ENCODE measurements at places on chromosomes 6 and 20.

GRCh38 chr20:9019833-9020232, 49.1 kb upstream of the PLCB4 start:
- DNase-seq: no peak

DNA sequence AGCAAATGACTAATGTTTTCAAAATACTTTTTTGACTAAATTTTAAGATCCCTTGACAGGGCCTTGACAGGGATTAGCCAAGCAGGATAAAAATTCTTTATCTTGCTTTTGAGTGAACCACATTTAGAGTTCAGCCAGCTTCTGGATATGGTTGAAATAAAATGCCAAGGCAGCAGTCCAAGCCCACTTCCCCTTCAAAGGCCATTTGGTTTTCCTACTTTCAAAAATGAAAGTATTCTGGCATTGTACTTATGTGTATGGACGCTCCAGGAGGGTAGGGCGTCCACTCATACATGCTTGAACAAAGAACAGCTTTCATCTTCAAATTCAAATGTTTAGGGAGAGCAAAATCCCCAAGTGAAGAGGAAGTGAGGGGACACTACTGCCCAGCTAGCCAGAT, 82.3 kb upstream of the BCLAF1 start:
- no peak for DNase-seq

DNA sequence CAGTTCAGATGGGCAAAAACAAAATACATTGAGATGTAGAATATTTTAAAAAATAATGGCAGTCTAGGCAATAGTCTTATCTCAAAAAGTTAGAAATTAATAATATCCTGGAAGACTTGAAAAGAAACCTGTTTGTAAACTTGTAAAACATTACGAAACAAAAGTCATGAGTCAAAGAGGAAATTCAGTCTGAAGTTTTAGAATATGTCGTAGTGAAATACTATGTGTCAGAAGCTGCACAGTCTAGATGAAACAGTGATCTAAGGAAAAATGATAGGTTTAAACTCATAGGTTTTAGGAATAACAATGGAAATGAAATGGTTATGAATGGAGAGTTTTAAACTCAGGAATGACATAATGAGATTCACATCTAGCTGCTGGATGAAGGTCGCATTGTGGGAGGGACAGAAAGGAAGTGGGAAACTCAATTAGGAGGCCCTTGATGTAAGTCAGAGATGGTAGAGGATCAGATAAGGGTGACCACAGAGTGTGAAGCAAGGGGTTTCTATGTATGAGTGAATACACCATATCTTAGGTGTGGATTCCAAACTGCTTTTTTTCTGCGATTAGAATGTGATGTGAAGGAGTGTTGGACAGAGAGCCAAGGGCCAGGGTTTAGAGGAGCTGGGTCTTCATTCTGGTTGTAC, 2.8 kb downstream of the SNRPB2 start:
- no peak for DNase-seq

DNA sequence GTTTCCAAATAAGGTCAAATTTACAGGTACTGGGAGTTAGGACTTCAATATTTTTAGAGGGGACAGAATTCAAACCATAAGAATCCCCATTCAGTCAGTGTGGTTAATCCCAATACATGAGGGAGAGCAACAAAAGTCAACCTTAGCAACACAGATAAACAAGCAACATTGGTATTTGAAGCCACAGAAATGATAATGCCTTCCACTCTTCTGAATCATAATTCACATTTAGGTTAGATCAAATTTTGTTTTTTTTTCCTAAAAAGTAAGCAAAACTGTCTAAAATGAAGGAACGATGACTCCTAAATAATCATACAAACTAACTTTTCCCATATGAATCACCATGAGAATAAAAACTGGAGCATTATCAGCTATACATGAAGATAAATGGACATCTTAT, 246.0 kb upstream of the TENT5A start:
- DNase-seq: no peak

DNA sequence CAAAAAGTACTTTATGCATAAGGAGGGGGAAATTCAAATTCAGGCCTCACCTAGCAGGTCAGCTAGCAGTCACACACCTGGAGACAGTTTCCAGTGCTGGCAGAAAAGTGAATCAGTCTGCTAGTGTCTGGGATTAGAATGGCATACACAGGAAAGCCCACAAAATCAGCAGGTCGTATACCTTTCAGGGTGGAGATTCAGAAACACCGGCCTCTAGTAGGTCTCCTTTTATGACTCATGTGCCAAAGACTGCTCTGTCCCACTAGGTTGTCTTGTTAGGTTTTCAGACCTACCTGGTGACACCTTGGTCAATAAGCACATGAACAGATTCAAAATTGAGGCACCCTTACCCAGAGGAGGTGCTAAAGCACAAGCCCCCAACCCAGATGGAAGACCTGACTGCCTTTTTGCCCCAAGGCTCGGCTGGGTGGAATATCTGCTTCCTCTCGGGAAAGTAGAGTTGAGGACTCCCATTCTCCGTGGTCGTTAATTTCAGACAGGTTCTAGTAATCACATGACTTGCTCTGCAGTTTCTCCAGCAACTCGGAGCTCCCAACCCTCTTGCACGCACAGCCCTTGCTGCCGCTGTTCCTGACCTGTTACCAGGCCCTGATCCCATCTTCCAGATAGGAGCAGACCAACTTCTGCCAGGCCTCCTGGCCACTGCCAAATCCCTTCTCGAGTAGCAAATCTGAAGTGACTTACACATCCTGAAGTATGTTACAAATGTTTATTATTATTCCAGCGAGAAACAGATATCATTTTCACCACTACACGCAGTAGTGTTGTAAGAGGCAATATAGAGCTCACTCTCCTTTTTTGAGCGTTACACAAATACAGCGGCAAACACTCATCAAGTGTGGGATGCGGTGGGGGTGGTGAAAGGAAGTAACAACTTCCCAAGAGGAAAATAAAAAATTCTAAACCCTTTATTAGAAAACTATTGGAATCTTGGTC, 46.6 kb downstream of the AGPAT4 start:
- no peak for DNase-seq

DNA sequence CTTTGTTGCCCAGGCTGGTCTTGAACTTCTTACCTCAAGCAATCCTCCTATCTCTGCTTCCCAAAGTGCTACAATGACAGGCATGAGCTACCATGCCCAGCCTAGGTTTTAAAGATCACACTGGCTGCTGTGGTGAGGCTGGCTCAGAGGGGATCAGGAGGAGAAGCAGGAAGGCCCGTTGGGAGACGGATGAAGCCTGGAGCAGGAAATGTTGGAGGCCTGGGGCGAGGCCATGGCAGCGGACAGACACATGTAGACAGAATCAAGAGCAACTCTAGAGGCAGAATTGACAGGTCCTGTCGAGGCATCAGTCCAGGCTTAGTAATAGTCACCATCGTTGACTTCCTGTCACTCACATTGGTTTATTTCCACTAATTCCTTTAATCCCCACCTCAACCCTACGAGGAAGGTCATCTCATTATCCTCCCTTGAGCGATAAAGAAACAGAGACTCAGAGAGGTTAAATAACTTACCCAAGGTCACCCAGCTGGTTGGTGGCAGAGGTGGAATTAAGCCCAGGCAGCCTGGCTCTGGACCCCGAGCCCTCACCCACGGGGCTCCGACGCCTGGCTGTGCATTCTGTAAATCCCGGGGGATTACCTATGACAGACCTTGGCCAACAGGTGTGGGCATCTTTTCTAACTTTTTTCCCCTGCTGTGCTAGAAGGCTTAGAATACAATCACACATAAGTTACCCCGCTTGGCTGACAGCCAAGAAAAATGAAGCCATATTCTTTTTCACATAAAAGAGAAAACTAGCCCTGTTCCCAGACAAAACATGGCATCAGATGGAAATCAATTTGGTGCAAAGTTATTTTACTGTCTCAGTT, 113.4 kb downstream of the EYA2 start:
- DNase-seq: no peak

DNA sequence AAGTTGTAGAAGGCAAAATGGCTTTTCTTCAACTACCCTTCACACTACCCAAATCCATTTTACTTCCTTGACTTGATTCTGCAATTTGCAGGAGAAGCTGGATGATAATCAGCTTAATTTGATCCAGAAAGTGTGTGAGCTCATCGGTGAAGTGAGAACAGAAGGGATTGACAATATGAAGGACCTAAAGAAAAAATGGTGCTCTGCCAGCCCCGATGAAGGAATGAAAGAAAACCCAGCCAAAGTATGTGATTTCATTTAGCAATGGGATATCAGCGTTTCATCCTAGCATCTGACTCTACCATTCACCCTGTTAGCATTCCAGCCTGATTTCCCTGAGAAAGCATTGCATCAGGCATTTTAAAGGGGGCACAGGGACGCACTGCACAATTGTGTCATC, 41.5 kb downstream of the CD164 start:
- no peak for DNase-seq

- no peak for DNase-seq
Measured at GRCh38 chr6:30612687-30613248, 4.3 kb downstream of the PPP1R10 start.

- no peak for DNase-seq
Measured at GRCh38 chr6:35775031-35775430, 1.4 kb upstream of the CLPSL2 start.

Data from stimulated activated CD4-positive, alpha-beta T cell treated with anti-CD3 and anti-CD28 coated beads, Interleukin-4, amount 100 ng/mL, for 24 hours (primary cell).